HS-5 (cell line): ENCODE measurements at places on chromosomes 7 and 10.

- DNase-seq: no peak
Observed at GRCh38 chr10:99540657-99541531, 8.2 kb downstream of the NKX2-3 start.

GRCh38 chr10:71492872-71493271, 96.2 kb downstream of the CDH23 start:
- no peak for DNase-seq

DNA sequence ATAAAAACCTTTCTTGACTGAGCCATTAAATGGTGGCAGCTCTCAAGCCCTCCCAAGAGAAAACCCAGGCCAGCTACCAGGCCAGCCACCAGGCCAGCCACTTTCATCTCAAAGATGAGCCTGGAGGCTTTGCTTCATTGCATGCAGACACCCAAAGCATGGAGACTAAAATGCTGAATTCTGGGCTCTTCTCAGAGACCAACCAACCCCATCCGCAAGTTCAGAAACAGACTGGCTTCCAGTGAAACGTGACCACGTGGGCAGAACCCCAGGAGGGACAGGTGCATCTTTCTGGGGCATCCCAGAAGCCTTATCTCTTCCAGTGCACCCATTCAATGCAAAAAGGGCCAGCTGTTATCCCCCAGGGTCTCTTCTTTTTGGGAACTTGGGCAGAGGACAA, 20.9 kb downstream of the CHST15 start:
- no peak for DNase-seq

GRCh38 chr10:26215935-26216584, 514 bp upstream of the GAD2 start:
- no peak for DNase-seq

GRCh38 chr10:27383595-27384542, 120.2 kb upstream of the RAB18 start:
- no peak for DNase-seq

GRCh38 chr10:25226775-25227682, 52.2 kb downstream of the GPR158 start:
- DNase-seq: no peak

GRCh38 chr7:134440067-134440466, 18.8 kb downstream of the AKR1B1 start:
- DNase-seq: no peak

DNA sequence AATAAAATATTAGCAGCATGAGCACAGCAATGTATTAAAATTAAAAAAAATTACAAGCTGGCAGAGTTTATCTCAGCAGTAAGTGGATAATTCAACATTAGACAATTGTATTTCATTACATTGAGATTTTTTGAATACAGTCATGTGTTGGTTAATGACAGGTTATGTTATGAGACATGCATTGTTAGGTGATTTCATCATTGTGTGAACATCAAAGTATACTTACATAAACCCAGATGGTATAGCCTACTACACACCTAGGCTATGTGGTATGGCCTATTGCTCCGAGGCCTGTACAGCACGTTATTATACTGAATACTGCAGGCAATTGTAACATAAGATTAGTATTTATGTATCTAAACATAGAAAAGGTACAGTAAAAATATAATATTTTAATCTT, 29.7 kb downstream of the CCDC6 start:
- DNase-seq: no peak

- DNase-seq: no peak
Observed at GRCh38 chr10:5545778-5546710, 21.3 kb downstream of the CALML3 start.

- DNase-seq: no peak
Observed at GRCh38 chr7:132579260-132579899, 3.1 kb upstream of the PLXNA4 start.

DNA sequence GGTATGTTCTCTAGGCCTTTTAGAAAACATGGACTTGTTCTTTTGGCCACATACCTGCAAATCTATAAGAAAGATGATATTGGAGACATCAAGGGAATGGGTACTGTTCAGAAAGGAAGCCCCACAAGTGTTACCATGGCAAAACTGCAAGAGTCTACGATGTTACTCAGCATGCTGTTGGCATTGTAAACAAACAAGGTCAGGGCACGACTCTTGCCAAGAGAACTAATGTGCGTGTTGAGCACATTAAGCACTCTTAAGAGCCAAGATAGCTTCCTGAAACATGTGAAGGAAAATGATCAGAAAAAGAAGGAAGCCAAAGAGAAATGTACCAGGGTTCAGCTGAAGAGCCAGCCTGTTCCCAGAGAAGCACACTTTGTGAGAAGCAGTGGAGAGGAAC, 37.1 kb downstream of the SDK1 start:
- no peak for DNase-seq

GRCh38 chr10:104472957-104473745, 119.5 kb downstream of the CFAP58 start:
- no peak for DNase-seq

DNA sequence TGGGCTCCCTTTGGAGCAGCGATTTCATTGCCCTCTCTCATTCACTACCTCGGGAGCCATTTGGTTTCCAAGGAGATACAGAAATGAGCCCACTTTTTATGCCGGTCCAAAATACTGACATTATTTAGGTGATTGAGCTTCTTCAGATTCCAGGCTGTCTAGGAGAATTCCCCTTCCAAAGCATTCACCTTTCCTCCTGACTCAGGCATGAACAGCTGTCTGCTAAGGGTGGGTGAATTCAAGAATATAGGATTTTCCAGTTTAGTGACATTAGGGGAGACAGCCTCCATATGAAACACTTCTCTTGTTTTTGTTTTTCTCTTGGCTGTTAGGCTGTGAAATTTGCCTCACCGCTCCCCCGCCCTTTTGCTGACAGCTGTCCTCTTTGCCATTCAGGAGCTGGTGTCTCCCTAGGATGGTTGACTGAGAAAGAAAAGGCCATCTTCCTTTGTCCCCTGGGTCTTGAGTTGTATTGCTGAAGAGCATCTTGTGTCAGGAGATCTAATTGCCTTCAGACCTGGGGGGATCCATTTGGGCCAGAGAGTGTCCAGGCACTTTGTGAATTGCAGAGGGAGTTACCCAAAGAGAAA, 56.7 kb downstream of the LRRC4 start:
- DNase-seq: no peak

DNA sequence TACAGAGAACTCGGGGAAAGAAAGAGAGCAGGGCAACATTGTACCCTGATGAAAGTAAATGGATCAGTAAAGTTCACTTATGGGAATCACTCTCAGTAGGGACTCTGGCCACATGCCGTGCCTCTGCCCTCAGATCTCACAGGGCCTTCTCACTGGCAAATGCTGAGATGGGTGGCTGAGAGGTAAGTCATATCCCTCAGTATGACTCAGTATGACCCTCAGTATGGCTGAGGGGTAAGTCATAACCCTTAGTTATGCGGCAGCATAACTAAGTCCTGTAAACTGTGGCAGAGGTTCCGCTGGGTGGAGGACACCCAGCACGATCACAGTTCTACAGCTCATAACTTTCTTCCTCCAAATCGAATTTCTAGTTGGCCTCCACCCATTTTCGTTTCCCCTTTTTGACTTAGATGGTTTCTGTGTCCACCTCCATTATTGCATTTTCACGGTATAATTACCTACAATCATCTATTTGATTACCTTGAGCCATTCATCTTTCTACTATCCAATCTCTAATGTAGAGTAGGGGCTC, 26.5 kb upstream of the WNT16 start:
- DNase-seq: peak; percentile 86

GRCh38 chr10:15027741-15028140, 16.0 kb upstream of the OLAH start:
- DNase-seq: no peak

- no peak for DNase-seq
Observed at GRCh38 chr7:134071355-134072331, 55.5 kb upstream of the LRGUK start.

DNA sequence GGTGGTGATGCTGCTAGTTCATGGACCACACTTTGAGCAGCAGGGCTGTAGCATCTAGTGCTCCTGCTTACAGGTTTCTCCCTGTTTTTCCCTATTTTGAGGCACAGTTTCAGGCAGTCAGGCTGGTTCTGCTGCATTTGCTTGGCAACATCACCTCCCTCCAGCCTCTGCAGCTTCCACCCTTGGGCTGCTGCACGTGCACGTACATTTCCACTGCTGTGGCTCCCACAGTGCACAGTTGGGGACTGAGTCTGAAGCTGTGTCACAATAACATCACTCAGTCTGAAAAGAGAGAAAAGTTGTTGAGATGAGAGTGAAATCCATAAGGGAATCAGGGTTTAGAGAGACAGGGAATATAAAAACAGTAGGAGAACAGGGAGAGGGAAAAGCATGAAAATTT, 230.7 kb upstream of the FZD1 start:
- DNase-seq: no peak

- DNase-seq: no peak
Observed at GRCh38 chr7:99137411-99138180, 6.3 kb downstream of the SMURF1 start.
